Stimulated activated CD4-positive, alpha-beta T cell treated with anti-CD3 and anti-CD28 coated beads, Interleukin-12 subunit alpha, Interleukin-12 subunit beta, amount 100 ng/mL, for 4 hours (primary cell): ENCODE measurements at places on chromosomes 7 and 10.

DNA sequence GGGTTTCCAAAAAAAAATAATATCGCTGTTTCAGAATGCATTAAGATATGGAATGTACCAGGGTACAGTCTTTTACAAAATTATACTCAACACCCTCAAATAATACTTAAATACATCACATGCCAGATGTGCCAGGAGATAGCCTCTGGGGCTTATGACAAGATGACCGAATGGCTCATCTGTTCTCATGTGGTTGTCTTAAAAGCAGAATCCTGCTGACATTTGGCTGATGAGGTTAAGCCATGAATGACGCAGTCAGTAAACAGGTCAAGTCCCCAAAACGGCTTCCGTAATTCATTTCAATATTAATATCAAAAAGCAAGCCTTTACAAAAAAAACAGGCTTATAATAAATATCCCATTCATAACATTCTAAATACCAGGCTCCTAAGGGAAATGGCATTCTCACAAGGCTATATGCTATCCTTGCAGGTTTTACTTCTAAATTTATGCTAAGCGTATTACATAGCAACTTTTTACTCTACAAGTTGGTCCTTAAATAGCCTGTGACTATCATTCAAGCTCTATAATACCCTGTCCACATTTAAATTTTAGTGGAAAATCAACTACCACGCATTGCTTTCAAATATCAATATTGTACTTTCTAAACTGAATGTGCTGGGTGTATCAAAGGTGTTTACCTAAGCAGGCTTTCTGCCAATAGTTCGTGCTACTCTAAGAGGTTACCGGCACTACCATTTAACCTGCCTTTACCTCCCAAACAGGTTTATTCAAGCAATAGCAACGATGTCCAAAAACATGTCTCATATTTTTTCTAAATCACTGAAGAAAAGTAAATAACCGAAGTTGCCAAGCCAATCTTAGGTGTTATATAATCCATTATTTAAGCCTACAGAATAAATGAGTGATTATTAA is 15.6 kb downstream of the SMURF1 start:
- DNase-seq: no peak

GRCh38 chr7:24742506-24743162 is 14.6 kb downstream of the GSDME start:
- no peak for DNase-seq

DNA sequence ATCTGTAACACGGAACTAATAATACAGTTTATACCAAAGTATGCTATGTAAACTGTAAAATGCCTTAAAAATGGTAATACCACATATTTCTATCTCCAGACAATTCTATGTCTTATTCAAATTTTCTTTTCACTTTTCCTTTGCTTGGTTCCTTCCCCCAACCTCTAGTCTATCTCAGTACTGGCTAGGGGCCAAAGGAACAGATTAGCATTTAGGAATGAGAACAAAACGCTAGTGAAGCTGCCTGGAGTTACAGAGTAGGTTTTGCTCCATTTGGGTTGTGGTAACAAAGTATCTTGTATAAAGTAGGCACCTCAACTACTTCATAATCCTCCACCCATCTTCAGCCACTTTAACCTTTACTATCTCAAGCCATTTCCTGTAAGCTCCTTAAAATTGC is 94.1 kb downstream of the HBP1 start:
- no peak for DNase-seq

- DNase-seq: no peak
Measured at GRCh38 chr7:484356-485101, 35.1 kb downstream of the PDGFA start.

DNA sequence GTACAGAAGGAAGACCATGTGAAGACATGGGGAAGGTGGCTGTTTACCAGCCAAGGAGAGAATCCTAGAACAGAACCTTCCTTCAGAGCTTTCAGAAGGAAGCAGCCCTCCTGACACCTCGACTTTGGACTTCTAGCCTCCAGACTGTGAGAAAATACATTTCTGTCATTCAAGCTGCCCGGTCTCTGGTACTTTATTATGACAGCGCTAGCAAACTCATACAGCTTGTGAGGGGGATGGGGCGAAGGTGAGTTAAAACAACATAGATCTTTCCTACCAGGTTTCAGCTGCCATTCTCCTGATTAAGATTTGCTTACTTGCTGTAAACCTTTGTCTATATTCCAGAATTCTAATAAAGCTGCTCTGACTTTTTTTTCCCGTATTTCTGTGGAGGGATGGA is 14.9 kb upstream of the ZNF248 start:
- DNase-seq: no peak

- DNase-seq: no peak
Measured at GRCh38 chr7:50531401-50531911, 33.7 kb downstream of the DDC start.

DNA sequence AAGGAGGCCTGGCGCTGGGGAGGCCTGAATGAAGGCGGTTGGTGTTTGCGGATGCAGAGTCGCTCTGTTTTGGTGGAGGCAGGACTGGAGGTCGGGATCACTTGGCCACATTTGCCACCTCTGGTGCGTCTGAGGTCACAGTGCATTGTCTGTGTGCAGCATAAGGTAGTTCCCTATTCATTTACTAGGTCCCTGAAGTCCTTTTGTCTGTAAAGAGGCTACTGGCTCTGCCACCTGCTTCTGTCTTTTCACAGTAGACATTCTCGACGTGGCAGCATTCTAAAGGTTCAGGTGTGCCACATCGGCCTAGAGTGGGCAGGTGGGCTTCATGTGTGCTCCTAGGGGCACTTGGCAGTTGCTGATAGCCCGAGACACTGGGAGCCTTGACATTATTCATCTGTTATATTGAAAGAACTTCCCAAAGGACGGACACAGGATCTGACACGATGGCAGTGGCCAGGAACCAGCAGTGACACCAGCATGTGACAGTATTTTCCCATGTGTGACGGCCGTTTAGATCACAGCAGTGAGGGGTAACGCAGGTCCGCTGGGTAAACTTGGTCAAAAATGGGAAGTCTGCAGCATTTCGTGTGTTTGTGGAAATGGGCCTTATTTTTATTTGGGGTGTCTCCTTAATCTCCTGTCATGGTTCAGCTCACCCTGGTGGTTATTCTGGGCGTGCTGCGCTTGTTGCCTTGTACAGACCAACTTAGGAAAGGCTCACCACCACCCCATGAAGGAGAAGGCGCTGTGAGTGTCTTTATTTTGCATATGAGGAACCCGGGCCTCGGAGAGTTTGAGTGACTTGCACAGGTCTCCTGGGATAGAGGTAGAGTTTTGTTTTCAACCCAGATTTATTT is 5.9 kb downstream of the MGMT start:
- no peak for DNase-seq

GRCh38 chr10:130018730-130019185 is 54.7 kb upstream of the EBF3 start:
- DNase-seq: no peak

DNA sequence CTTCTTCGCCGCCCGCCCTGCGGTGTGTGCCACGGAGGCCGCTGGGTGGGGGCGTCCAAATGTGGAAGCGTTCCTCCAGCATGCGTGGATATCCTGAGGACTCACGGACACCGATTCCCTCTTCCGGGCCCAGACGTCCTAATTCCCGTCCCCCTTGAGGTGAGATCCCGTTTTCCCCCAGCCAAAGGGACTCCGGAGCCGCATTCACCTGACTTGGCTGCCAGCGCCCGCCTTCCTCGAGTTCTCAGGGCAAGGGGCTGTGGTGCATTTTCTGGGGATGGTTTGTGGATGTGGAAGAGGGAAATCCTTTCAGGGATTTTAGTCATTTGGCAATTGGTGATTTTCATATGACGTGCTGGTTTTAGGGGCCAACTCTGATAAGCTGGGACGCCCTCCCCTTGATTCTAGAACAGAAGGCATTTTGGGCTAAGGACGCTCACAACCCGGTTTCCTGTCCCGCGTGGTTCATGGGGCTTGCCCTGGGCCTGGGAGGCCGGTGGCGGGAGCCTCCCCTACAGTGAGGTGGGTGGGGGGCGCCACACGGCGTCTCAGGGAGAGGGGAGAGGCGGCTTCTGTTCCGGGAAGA is 165.4 kb downstream of the ACTR3B start:
- no peak for DNase-seq

- no peak for DNase-seq
Measured at GRCh38 chr7:41122256-41122987, 580.5 kb downstream of the INHBA start.

GRCh38 chr7:141287936-141288335 is 214.1 kb downstream of the TMEM178B start:
- DNase-seq: no peak

DNA sequence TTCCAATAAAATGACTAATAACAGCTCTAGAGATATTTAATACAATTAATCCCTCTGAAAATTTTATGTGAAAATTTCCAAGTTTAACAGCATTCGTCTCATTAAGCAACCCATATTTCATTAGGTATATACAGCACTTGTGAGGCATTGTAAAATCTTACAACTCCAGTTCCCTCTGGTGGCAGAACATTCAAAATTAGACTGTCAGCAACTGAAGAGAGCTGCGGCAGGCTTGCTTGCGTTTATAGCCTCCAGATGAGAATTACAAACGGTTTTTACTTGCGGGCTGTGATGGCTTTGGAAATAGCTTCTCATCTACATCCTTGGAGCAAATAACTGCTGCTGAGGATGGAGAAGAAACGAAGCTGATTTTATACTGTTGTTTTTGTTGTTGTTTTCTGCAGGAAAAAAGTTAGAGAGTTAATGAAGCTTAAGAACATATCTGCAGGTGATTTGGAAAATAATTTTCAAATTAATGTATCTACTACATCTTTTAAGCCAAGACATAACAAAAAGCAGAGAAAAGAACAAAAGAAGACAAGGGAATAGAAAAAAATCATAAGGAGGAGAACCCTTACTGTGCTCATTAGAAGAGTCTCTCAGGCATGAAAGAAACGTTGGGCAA is 171.3 kb downstream of the MAGI2 start:
- DNase-seq: no peak

- DNase-seq: no peak
Measured at GRCh38 chr7:73382934-73383503, 50.6 kb upstream of the FZD9 start.

DNA sequence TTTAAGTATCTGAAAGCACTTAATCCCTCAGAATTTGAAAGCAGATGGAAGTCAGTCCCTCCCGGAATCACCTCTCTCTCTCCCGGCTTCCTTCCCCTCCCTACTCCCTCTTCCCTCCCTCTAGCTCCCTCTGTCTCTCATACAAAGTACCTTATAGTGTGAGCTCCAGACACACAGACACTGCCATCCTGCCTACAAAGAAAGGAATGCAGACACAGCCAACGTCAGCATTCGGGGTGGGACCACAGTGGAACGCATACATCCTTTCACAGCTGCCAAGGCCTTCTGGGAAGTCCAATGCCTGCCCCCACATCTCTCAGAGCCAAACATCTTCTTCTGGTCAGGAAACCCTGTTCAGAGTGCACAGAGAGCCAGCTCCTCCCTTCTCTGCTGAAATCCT is 9.3 kb downstream of the NOD1 start:
- DNase-seq: no peak

- no peak for DNase-seq
Measured at GRCh38 chr7:30225863-30226613, 58.4 kb upstream of the ZNRF2 start.
